ENCODE measurements at places on chromosomes 3 and 15.

DNA sequence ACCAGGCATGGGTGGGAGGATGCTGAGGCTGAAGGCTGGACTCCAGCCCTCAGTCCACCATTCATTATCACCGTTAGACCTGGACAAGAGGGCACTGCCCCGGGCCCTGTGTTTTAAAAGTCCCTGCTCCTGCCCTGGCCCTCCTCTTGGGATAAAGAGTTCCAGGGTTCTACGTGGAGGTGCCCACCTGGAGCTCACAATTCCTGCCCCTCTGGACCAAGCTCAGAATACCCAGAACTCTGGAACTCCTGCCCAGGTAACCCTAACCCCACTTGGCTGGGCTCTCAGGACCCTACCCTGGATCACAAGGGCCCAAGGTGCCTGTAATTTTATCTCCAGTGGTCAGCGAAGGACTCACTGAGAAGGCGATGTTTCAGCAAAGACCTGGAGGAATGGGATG, 1.2 kb downstream of the CALML4 start:
- DNase-seq: no peak

DNA sequence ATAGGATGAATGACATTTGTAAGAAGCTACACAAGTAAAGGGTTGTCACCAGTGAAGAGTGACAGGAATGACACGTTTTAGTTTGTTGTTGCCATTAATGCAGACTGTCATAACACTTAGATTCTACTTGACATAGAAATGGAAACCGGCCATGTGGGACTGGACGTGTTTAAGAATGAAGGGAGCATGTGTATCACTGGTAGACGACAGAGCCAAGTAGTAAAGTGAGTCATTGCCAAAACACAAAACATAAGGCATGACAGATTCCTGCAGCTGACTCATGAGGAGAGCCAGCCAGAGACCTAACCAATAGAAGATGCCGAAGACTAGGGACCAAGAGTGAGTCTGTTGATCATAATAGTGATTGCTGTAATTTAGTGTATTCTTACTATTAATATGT, 106.2 kb upstream of the PLAAT1 start:
- DNase-seq: peak; percentile 51

DNA sequence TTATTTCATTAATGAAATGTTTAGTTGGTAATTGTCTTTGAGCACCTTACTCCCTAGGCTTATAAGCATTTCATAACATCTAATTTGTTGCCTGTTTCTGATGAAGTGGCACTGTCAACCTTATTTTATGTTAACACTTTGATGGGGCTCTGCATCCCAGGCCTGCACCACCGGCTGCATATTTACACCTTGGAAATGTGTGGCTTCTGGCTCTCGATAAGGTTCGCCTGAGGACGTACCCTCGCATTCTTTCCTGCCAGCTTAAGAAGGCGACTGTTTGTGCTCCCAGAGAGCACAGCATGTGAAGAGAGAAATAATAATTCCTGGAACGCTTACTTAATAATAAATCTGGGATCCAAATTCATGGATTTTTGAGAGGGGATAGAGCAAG, 763.3 kb upstream of the CFAP20DC start:
- DNase-seq: no peak

GRCh38 chr3:86930181-86930580, 60.8 kb downstream of the VGLL3 start:
- no peak for DNase-seq

GRCh38 chr3:161104561-161105551, at the start of gene B3GALNT1:
Gene B3GALNT1 (minus strand): TSS chr3:161105349. CDS start chr3:161086754, 18,595 bp downstream.
- DNase-seq: peak; percentile 14

- DNase-seq: no peak
Observed at GRCh38 chr15:27070841-27071240, 99.9 kb downstream of the GABRG3 start.

GRCh38 chr15:72604794-72605193, 49.7 kb upstream of the GOLGA6B start:
- no peak for DNase-seq

GRCh38 chr3:169998668-169999131, 32.1 kb downstream of the SEC62 start:
- DNase-seq: peak; percentile 39

DNA sequence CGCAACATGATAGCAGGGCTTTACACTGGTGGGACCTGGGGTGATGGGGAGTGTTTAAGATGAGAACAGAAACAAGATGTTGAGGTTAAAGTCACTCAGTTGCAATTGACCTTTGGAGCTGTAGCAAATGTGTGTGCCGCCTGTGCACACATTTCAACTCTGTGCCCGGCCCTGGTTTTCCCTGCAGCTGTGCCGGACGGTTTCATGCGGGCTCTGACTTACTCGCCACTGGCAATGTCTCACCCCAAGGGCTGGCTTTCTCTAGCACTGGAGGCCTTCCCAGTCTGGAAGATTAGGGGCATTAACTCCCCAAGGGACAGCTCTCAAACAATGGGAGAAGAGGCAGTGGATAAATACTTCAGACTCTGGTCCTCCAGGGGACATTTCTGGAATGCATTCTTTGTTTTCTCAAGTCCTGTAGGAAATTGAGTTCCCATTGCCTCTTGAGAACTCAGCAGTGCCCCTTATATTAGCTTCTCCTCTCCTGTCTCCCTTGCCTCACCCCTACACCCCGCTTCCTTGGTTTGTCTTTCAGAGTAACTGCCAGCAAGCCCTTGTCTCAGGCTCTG, 152.5 kb downstream of the EDEM1 start:
- no peak for DNase-seq

GRCh38 chr3:190970560-190970959, 108.1 kb upstream of the GMNC start:
- DNase-seq: no peak

- no peak for DNase-seq
Observed at GRCh38 chr3:119418641-119419040, 44.8 kb downstream of the TMEM39A start.

DNA sequence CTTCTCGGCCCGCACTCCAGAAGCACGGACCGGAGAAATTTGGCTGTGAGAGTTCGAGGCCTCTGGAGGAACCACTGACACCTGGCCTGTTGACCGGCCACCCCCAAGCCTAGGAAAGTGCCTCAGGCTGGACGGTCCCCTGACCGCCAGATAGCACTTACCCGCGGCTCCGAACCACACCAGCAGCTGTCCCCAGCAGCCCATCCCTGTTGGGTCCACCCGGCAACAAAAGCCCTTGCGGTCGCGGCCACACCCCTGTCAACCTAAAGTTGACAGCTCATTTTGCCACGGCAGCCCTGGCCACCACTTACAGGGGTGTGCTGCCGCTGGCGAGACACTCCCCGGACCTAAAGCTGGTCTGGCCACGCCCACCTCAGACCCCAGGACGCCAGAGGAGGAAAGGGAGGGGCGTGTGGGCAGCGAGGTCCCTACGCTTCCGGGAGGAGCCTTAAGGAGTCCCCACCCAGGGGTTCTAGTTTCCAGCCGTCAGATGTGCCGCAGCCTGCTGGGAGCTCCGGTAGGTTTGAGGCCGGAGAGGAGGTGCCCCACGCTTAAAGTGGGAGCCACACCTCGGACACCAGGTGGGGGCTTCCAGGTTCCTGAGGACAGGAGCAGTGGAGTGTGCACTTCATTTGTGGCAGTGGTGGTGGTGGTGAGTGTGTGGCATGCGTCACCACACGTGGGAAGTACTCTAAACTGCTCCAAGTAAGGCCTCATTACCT, at the start of gene LTK:
LTK (minus strand) TSS at position 322 of the 722 bp plus-strand sequence; CDS start at position 204, 118 bp downstream.
- no peak for DNase-seq

DNA sequence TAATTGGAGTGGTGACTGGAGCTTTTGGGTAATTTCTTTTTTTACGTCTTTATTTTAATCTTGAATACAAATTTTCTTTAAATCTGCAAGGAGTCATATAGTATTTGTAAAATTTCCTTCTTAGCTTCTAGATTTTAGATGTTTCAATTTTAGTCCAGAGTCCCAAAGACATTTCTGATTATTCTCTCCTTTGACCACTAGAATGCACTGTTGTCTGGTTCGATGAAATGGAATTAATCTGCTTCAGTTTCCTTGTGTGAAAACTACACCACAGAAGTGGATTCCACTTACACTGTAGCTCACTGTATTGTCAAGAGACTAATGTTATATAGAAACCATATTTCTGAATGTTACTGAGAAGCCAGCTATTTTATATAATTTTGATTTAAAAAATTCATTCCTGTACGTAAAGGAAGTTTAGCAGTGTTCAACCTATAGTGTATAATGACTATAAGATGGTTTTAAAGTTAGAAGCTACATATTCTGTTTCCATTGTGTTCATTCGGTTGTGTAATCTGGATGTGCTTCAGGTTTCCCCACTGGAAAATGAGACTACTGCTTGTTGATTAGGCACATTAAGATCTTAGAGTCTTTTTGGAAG, 6.1 kb downstream of the GRAMD1C start:
- no peak for DNase-seq

- DNase-seq: no peak
Observed at GRCh38 chr3:111745786-111746185, 113.3 kb upstream of the PHLDB2 start.

GRCh38 chr15:60721257-60721626, 242.3 kb upstream of the ICE2 start:
- DNase-seq: no peak

DNA sequence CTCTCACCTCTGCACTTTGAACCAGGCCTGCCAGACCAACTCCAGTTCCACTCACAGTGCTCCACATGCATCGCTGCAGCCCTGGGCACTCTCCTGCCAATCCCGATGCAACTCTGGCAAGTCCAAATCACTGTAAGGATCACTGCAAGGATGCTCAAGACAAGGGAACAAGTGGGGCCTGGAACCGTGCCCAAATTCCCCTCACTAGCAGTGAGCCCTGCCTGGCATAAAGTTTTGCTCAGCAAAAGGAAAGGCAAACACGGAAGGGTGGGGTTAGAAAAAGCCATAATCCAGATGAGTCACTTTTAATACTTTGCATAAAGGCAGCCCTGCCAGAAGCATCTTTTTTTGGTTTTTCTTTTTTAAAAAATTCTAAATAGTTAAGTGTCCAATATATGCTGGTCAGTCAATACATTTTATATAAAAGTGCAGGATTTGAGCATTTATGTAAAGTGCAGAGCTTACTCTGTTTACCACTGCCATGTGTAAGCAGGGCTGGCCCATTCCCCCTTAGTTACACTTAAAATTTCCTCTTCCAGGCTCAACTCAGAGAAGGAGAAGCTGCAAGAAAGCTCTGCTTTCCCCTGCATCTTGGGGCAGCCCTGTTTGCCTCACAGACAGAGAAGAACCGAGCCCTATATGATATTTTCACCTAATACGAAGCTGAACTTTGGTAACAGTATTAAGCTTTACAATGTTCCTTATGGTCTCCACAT, 102.2 kb downstream of the CD47 start:
- DNase-seq: no peak

DNA sequence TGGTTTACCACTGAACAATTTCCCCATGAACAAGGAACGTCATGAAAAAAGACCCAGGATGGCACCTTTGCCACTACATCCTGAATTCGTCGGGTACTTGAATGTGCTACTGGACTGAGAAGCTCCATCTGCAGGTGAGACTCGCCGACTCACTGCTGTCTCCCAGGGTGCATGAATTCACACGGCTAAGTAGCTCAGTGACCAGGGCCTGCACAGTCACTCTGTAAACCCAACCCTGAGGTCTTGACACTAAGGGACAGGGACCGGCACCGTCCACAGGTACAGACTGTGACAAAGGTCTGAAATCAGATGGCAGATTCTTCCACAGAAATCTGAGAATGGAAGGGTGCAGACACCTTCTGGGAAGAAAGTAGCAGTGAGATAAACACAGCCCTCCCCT, 187.4 kb downstream of the ADAMTS17 start:
- no peak for DNase-seq

- DNase-seq: no peak
Observed at GRCh38 chr3:45057557-45057956, 31.5 kb downstream of the CLEC3B start.

DNA sequence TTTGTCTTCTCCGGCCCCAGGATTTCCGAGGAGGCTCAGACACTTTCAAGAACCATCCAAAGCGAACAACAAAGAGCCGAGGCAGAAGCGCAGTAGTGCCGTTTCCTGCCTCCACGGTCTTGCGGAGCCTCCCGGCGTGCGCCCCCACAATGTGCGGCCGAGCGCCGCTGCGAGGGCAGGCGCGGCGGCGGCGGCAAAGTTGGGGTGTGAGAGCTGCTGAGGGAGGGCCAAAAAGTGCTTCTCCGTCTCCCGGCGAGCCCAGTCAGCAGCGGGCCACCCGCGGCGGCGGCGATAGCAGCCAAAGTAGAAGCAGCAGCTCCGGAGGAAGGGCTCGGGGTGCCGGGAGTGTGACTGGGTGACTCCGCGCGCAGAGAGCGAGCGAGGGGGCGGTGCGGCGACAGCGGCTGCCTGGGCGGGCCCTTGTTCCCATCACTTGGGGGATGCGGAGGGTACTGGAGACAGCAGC, 749.1 kb downstream of the ROBO1 start:
- no peak for DNase-seq

GRCh38 chr3:97959872-97960271, 12.4 kb downstream of the RIOX2 start:
- DNase-seq: no peak

DNA sequence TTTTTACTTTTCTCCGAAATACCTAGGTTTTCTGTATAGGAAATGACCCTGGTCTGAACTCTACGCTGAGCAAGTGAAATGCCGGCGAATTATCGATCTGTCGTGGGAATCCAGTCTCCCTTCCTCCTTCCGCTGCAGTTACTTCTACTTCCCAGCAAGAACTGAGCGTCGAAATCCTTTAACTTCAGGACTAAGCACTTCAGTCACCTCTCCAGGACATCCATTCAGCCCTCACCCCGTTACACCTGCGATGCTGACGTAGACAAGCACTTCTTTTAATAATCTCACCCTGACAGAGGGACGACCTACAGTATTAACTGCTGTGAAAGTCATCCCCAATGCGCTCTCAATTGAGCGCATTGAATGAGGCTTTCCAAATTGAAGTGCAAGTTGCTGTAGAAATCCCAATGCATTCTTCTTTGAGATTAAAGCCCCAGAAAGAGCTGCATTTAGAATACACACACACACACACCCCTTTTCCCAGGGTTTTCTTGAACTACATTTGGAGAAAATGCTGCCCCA, 1.3 kb downstream of the TOP2B start:
- DNase-seq: no peak

DNA sequence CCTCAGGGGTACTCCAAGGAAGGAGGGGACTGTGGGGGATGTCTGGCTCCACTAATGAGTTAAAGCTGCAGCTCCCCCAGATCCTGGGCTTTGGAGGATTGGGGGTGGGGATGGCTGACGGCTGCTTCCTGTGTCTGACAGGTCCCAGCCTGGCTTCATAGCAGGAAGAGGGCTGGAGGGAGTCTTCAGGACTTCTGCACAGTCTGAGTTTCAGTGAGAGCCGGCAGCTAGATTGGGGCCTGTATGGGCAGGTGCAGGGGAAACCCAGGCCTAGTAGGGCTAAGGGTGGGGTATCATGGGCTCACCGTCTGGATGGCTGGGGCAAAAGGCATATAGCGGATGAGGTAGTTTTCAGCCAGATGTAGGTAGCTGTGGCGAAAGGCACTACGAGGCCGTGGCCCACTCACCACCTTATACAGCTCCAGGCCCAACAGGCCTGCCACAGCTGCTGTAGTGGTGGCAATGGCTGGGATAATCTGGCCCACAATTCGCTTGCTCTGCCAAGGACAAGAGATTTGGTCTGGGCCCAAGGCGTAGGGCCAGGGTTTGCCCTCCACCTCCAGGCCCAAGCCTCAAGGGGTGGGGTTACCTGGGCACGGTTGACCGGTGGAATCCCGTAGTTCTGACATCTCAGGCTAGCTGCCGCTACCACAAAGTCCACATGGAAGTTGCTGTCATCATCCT, 4.5 kb downstream of the INKA1 start:
- DNase-seq: no peak

Data from AG09309 (cell line).